ENCODE measurements at places on chromosomes 1 and 21.
A peak's percentile ranks its signal among the peaks of the same experiment; 100 is the strongest.

DNA sequence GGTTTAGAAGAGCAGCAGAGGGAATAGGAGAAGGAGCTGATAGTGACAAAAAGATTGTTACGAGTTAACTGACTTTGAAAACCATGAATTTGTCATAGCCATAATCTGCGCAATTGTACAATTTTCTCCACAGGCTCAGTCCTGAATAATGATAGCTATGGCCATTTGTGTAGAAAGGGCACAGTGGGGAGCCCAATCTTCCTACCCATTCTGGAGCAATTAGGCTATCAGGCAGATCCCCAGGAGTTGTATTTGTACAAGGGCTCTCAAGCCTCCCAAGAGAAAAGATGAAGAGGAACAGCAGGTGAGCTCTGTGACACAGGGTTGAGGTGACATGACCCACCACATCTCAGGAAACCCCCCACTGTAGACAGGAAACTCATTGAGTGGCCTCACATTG is 42.1 kb upstream of the SAMD13 start:
- peak; percentile 56 for DNase-seq

GRCh38 chr1:65958561-65959350 is 166.1 kb downstream of the PDE4B start:
- peak; percentile 64 for DNase-seq

GRCh38 chr1:119816407-119816806 is 5.1 kb upstream of the REG4 start:
- no peak for DNase-seq

GRCh38 chr1:173360487-173361063 is 116.6 kb upstream of the PRDX6 start:
- DNase-seq: no peak

DNA sequence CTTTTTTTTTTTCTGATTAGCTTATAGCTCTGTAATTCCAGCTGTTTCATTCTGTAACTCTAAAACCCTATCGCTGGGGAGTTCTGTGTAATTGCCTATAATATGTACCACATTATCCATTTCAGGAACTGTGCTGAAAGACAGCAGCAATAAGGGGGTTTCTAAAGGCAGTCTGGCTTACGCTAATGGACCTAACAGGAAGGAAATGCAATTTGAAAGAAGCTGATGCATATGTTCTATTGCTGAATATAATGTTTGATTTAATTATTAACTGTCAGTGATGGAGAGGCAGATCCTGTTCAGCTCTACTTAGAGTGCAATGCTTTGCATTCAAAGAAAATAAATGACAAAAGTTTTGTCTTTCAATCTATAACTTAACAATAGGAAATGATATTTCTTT is 209.4 kb upstream of the SNX7 start:
- no peak for DNase-seq

GRCh38 chr1:191641420-191642260 is 516.6 kb upstream of the RGS18 start:
- no peak for DNase-seq

DNA sequence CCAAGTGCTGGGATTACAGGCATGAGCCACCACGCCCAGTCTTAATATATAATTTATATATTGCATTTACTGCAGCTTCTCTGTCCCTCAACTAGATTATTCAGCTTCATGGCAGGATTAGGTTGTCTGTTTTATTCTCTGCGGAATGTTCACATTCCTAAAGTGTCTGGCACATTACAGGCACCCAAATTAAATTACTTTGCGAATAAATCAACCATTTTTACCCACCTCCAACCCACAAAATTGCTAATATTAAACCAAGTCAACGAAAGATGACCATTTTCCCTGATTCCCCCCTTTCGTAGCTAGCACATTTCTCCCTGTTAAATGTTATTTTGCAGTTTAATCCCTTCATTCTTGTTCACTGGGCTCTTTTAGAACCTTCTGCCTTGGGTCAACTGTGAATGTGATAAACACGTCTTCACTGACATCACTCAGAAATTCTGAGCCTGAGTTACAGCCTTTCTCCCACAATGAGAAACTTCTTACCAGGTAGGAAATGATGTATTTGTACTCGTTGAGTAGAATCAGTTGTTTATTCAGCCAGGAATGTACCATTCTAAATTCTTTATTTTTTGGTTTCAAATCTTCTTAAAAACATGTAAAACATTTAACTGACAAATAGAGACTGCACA is 35.9 kb downstream of the THAP3 start:
- no peak for DNase-seq

DNA sequence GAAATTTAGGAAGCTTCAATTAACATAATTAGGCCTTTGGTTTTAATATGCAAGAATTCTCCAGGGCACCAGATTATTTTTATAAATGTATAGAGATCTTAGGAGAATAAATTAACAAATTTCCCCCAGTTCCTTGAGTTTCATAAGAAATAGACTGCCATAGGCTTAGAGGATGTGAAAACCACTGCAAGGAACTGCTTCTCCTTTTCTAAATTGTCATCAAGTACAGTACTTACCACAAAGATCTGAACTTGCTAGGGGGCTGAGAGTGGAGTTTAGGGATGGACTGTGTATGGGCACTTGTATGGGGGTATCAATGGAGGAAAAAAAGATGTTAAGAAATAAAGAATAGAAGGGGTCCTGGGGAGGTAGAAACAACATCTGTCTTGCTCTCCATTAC is 31.1 kb downstream of the LHX8 start:
- DNase-seq: no peak

DNA sequence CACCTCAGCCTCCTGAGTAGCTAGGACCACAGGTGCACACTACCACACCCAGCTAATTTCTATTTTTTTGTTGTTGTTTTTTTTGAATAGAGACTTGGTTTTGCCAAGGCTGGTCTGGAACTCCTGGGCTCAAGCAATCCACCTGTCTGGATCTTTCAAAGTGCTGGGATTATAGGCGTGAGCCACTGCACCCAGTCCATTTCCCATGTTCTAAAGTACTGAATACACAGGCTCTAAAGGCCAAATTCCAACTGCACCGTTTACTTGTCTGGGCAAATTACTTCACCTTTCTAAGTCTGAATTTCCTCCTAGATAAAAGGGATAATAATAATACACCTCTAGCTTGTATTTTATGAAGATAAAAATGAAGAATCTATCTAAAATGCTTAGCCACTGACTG is 39.6 kb downstream of the FRRS1 start:
- DNase-seq: no peak

DNA sequence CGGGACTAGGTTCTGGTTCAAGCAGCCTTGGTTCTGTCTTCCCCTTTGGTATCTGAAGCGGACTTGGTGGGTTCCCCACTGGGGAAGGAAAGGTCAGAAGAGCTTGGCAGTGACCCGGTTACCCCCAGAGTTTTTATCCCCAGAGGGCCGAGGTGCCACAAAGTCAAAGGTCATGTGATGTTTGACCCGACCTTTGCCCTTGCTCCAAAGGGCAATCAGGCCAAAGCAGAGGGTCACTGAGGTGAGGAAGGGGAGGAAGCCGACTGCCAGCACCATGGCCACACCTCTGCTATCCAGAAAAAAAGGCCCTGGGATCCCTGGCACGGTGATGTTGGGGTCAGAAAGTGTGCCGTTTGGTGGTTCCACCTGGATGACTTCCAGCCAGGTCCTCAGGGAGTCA is 4.4 kb downstream of the LINGO4 start:
- DNase-seq: no peak

GRCh38 chr1:174954073-174954460 is 45.7 kb upstream of the CACYBP start:
- DNase-seq: peak; percentile 91

- DNase-seq: no peak
These were observed 14.4 kb downstream of the PHLDA3 start for GRCh38 chr1:201454608-201455007.

DNA sequence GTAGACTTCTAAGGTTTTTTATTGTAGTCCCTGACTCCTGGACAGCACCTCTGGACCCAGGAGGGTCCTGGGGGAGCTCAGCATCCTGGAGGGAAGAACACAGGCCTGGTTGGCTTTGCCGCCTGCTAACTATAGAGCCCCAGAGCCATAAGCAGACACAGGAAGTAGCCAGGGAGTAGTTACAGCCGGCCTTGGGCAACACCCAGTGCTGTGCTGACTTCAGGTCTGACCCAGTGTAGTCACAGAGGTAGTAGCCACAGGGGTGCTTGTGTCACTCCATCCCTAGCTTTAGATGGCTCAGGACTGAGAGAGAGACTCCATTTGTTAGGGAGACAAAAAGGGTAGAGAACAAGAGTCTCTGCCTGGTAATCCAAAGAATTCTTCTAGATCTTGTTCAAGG is 21.9 kb downstream of the MCOLN2 start:
- DNase-seq: no peak

- DNase-seq: no peak
These were observed 37.1 kb upstream of the CAP1 start for GRCh38 chr1:40003156-40004093.

GRCh38 chr1:98280049-98280448 is 359.2 kb upstream of the DPYD start:
- no peak for DNase-seq

GRCh38 chr1:918843-919242 is 4.9 kb upstream of the SAMD11 start:
- DNase-seq: no peak

- DNase-seq: no peak
These were observed 72.7 kb downstream of the SLC66A1 start for GRCh38 chr1:19384772-19385187.

DNA sequence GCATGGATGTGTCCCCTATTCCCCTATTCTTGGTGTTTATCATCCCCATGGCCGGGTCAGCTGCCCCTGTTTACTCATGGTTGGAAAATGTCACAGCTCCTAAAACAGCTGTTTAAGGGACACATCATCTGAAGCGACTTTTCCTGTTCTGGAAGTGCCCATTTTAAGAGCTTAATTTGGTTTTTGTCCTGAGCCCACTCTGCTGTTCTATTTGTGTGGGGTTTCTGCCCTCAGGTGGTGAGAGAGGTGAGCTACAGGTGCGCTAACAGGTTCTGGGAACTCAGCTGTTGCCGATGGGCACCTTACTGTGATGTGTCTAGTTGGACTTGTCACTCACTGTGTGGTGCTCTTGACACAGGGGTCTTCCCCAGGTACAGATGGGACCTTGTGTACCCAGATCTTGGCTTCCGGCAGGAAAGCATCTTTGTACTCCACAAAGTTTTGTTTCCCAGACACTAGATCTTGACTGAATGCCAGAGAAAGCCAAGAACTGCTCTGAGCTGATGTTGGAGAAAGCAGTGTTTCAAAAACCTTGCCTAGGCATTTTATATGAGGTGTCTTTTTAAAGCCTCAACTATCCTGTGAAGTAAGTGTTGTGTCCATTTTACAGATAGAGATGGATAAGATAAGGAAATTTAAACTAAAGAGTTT is 59.0 kb upstream of the CD1D start:
- peak; percentile 10 for DNase-seq

- no peak for DNase-seq
These were observed 52.1 kb downstream of the GPR161 start for GRCh38 chr1:168084396-168085231.

DNA sequence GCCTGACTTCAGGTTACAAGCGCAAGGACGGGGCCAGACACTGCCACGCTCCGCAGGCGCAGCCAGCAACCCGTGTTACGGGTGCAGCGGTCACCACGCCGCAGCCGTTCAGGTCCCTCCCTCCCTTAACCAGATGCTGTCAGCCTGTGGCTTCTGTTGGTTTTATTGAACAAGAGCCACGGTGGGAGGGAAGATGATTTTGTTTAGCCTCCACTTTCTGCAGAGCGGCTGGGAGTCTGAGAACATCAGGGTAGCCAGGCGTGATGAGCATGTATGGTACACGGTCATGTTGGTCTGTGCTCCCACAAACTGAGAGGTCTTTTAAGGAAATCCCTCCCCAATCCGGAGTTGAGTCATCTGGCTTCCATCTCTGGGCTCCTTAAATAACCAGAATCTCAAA is 18.5 kb upstream of the ADARB1 start:
- no peak for DNase-seq

GRCh38 chr1:223683586-223684487 is 18.3 kb upstream of the CAPN8 start:
- DNase-seq: peak; percentile 69

DNA sequence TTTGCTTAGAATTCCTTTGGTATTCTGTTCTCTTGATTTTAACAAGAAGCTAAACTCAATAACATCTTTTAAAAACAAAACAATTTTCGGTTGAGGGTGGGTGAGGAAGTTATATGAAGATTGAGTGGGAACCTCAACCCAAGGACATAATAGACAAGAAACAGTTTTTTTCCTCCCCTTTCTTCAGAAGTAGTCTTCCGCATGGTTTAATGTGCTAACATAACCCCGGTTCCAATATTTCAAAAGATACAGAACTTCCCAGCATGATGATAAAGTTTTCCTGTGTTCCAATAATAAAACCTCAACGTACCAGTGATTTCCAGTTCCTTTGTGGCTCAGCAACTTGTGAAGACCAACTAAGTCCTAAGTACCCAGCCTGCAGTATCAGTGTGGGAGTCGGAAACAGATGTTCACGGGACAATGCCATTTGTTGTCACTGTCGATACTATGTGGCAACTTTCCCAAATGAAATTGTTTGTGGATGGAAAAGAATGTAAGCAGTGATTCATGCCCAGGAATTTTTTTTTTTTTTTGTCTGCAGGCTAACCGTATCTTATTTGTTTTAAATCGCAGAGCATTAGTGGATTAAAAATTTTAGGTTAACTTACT is 48.5 kb downstream of the NR5A2 start:
- no peak for DNase-seq

- no peak for DNase-seq
These were observed 10.4 kb downstream of the SLC30A10 start for GRCh38 chr1:219917851-219918466.

- DNase-seq: no peak
These were observed 110.4 kb downstream of the RNF220 start for GRCh38 chr1:44515416-44515815.

- DNase-seq: no peak
These were observed 184.4 kb downstream of the COQ8A start for GRCh38 chr1:227124473-227124872.

GRCh38 chr1:231395076-231395997 is 26.8 kb downstream of the EGLN1 start:
- no peak for DNase-seq

DNA sequence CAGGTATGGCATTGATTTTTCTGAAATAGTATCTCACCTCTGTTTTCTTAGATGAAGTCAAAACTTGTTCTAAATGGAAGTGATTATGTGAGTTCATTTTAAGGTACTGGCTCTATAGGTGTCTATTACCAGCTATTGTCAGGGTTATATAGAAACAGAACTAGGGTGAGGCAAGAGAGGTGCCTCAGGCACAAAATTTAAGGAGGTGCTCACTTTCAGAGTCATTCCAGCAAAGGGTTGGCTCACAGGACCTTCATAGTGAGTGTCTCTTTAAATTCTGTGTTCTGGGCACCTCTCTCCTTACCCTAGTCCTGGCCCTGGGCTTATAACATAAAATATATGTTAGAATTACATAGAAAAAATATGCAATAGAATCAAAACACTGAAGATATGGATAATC is 49.3 kb downstream of the KIAA0319L start:
- DNase-seq: no peak

DNA sequence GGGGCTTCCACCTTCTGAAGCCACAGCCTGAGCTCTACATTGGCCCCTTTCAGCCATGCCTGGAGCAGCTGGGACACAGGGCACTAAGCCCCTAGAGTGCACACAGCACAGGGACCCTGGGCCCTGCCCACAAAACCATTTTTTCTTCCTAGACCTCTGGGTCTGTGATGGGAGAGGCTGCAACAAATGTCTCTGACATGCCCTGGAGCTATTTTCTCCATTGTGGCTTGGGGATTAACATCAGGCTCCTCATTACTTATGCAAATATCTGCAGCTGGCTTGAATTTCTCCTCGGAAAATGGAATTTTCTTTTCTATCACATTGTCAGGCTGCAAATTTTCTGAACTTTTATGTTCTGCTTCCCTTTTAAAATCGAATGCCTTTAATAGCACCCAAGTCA is 795.7 kb downstream of the LTN1 start:
- no peak for DNase-seq

Measured in NCI-H774 (cell line).